ENCODE measurements at places on chromosomes 12 and 14.

DNA sequence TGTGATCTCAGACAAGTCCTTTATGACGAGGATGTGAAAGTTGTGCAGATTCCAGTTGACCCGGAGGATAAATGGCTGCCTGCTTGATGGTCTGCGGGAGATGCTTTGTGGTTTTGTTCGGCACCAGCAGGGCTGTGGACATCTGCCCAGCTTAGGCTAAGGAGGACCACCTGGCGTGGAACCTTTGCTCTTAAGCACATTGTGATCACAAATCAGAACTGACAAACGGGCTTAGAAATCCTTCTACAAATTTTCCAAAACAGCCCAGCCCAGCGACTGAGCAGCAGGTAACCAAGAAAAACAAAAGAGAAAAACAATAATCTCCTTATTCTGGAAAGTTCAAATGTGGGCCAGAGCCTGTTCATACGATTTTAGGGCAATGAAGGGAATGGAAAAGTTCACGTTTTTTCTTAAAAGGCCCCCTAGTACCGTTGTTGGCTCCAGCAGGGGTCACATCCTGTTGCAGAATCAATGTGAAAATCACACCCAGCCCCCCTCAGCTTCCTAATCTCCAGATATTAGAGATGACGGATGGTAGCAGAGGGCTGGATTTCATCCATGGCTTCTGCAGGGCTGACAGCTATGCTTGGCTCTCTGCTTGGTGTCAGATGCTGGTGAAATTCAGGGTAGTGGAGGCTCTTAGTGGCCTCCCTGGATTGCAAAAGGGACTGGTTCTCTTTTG lies 81.1 kb upstream of the RFLNA start:
- DNase-seq = no peak

DNA sequence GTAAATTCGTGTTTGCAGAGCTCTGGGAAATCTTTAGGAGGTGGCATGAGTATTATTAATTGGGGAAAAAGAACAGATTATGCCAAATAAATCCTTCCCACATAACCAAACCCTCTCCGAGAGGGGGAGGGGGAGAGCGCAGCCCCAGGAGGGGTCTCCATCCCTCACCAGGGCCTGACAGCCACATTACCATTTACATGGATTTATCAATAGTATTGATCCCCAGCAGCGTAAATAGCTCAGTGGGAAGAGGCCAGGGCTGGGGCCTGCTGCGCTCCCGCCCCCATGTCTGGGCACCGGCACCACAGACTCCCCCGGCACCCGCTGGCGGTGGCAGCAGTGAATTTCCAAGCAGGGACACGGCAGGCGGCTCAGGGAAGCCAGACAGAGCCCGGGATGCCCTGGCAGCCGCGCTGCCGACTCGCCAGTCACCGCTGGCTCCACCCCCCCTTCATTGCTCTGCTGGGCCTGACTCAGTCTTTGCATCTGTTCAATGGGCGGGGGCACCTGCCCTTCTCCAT lies 2.4 kb downstream of the NCOR2 start:
- no peak for DNase-seq

GRCh38 chr12:88361493-88361892 lies 218.8 kb downstream of the KITLG start:
- no peak for DNase-seq

- DNase-seq = no peak
Measured at GRCh38 chr14:105376521-105377440, 21.6 kb upstream of the TEX22 start.

DNA sequence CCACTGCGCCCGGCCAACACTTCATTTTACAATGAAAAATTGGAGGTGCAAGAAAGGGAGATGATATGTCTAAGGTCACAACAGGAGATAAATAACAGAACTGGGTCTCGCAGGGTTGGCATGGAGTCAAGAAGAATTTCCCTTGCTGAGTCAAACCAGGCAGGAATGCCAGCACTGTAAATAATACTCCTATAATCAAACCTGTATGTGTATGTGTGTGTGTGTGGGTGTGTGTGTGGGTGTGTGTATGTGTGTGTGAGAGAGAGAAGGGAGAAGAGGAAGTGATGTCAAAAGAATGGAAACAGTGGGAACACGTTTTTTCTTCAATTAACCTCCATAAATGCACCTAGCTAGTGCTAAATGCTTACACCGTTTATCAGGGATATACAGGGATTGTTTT lies 70.4 kb downstream of the TMEM116 start:
- DNase-seq = no peak

- no peak for DNase-seq
Measured at GRCh38 chr14:30938617-30939016, 64.3 kb downstream of the COCH start.

DNA sequence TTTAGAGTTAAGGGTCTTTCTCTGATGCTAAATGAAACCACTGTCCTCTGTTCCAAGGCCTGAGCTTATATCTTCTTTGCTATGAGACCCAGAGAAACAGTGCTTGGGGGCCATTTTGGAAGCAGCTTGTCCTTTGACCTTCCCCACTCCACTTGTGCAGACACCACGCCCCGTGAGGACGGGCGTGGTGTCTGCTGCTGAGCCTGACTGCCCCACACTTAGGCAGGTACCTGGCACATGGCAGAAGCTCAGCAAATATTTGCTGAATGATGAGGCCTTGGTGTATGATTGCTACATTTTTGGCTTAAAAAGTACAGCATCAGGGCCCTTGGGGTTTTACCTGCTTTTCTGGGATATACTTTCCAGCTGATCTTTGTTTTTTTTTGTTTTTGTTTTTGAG lies 69.9 kb downstream of the RASSF3 start:
- no peak for DNase-seq

- DNase-seq = no peak
Measured at GRCh38 chr12:129610601-129611120, 293.2 kb downstream of the TMEM132D start.

Measured in T-helper 2 cell treated with Interferon-gamma antibody and Interleukin-4, amounts not matched to agents 5 μg/mL and 100 μg/mL, for 36 hours (primary cell).